Right lobe of liver (tissue), 6 donors: ENCODE measurements at places on chromosomes 3 and 15. TPM values are rescaled to one million over a fixed set of nuclear protein-coding genes. Genes with fewer than 3 reads are reported as not detected.

Gene RNU5B-1
- 11.0 TPM for total RNA-seq

Gene MLF1
- 0.12 TPM for total RNA-seq

Gene TM4SF18
- 1.8 TPM for total RNA-seq

Gene GXYLT2
- 0.69 TPM for total RNA-seq

Gene CCR2
- total RNA-seq: 1.5 TPM

Gene VIPR1
- 18.2 TPM for total RNA-seq

Gene SUSD5
- total RNA-seq: not detected

Gene MYEF2
- total RNA-seq: 0.31 TPM

Gene NR2F2
- total RNA-seq: 13.3 TPM

Gene CHRNA3
- not detected for total RNA-seq

Gene GPR27
- 0.37 TPM for total RNA-seq

Gene CHRNB4
- not detected for total RNA-seq

Gene TRH
- not detected for total RNA-seq

Gene ASB14
- not detected for total RNA-seq

Gene NMNAT3
- total RNA-seq: 1.3 TPM

Gene SERPINI1
- total RNA-seq: 1.3 TPM
